Stimulated activated naive CD8-positive, alpha-beta T cell treated with anti-CD3 and anti-CD28 coated beads, Interleukin-15, amount 100 ng/mL, for 72 hours (primary cell): ENCODE measurements at places on chromosomes 7 and 10.

GRCh38 chr10:71396711-71397295 is at the start of gene CDH23:
Gene CDH23, plus strand, starts transcription at chr10:71396920. Its CDS starts 42,912 bp downstream, at chr10:71439832.
- no peak for DNase-seq

GRCh38 chr10:47299611-47300428 is at the start of gene GDF10:
Gene GDF10, plus strand, starts transcription at chr10:47300197. Its CDS starts 455 bp downstream, at chr10:47300652.
- no peak for DNase-seq

- no peak for DNase-seq
Observed at GRCh38 chr10:59708816-59709394, 745 bp downstream of the SLC16A9 start.

DNA sequence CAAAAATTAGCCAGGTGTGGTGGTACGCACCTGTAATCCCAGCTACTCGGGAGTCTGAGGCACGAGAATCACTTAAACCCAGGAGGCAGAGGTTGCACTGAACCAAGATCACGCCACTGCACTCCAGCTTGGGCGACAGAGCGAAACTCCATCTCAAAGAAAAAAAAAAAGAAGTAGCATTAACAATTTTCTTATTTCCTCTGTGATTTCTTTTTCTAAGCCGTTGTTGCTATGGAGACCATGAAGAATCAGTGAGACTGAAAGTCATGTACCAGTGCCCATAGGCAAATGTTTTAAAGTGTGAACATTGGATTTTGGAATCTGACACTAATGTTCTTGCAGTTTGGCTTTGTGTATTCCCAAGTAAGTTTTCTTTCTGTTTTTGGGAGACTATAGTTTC is 18.4 kb upstream of the MAP3K8 start:
- no peak for DNase-seq

DNA sequence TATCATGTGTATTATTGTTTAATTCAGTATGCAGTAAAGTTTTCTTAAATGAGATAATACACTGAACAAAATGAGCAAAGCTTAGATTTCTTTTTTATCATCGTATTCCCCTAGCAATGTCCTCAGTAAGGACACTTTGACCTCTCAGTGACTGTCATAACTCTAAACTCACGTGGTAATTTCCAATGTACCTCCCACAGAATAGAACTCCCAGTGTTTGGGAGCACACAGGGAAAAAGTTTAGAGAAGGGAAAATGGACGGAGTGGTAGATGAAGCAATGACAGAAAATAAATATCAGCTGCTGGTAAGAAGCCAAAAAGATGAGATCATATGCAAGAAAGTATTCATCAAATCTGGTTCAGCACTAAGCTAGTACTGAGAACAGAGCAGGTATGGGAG is 758.6 kb upstream of the KCND2 start:
- no peak for DNase-seq

DNA sequence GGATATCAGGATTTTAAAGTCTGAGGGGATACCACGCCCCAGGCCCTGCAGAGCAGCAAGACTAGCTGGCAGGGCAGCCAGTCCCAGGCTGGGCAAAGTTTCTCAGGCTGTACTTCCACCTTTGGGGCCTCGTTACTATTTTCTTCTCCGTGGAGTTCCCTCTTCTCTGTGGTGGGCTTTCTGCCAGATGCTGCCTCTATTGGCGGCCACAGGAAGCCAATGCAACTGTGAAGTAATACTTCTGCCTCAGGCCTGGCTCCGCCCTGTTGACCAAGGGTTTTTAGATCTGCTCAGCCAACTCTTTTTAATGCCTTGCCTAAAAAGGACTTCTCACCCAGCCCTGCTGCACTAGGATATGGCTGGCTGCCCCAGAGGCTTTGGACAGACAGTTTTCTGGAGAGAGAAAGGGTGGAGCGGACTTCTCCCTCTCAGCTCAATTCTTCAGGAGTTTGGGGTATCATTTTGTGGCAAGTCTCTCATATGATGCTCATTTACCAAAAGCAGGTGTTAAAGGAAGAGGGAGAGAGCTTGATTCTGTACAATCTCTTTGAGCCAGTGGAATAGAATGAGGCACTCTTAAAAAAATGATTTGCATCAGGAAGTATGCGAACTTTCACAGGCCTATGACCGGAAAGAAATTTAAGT is 67.4 kb downstream of the HHEX start:
- DNase-seq: no peak

GRCh38 chr7:31091924-31092434 is 39.9 kb downstream of the ADCYAP1R1 start:
- no peak for DNase-seq

DNA sequence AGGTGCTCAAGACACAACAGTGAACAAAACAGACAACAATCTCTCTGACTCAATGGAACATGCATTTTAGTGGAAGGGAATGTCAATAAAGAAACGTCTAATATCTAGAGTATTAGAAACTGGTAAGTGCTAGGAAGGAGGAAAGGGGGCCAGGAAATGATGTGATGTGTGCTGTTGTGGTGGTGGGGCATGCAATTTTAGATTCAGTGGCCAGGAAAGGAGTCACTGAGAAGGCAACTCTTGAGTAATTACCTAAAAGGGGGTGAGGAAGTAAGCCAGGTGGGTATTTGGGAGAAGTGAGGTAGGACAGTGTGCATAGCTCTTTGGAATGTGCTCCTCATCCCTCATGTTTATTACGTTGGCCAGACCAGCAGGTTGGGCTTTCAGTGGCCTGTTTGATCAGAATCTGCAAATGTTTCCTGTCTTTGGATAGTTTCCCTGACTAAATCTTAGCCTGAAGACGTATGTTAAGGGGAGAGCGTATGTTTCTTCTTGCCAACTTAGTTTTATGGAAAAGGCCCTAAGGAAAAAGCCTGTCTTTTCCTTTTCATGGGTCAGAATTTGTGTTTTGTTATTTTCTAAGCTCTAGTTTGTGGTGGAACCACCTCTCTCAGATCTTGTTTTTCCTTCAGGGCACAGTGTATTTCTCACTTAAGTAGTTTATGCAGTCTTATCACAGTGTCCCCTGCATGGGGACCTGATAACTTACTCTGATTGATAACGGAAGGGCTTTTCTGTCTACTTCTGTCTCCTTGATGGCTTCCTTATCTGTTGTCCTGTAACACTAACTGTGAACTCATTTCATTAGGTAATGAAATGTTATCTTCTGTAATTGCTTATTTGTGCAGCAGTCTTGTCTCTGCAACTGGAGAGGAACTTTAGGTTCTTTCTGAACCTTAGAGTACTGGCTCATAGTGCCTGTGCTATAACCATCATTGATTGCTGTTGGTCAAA is 203.7 kb downstream of the AUTS2 start:
- DNase-seq: no peak

- no peak for DNase-seq
Observed at GRCh38 chr7:27462575-27463270, 200.0 kb downstream of the HIBADH start.

DNA sequence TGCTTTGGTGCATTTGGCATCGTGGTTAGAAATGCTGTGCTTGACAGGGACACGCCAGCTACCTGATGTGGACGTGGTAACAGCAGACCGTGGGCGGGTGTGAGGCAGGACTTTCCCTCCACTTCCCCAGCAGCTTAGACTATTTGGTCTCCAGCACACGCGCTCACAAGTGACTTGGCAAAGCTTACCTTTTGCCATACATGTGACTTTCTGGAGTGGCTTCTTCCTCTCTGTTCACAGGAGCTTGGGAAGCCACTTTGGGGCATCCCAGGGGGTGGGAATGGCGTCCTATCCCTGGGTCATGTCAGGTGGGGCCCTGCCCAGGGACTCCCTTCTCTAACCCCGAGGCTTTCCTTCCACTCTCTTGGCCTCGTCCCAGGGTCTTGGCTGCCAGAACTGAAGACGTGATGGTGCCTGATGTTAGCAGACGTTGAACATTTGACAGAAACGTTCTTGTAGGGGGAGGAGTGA is 228.7 kb upstream of the KLF6 start:
- DNase-seq: peak; percentile 79

- DNase-seq: no peak
Observed at GRCh38 chr7:33644489-33644888, 260.9 kb upstream of the BMPER start.

DNA sequence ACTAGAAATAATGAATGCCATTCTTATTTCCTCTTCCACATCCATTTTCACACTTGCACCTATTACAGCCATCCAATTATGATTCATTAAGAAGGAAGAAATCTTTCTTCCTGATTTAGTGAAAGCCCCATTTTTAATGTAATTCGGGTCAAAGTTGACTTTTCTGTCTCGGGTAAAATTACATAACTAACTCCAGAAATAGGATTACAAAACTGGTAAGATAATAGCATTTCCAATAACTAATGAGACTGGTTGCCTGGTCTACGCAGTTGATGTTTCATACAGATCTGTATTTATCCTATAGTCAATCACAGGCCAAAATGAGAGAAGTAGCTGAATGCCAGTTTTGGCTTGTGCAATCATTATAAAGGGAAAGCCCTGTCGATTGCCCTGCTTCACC is 651.5 kb upstream of the NRP1 start:
- DNase-seq: no peak

DNA sequence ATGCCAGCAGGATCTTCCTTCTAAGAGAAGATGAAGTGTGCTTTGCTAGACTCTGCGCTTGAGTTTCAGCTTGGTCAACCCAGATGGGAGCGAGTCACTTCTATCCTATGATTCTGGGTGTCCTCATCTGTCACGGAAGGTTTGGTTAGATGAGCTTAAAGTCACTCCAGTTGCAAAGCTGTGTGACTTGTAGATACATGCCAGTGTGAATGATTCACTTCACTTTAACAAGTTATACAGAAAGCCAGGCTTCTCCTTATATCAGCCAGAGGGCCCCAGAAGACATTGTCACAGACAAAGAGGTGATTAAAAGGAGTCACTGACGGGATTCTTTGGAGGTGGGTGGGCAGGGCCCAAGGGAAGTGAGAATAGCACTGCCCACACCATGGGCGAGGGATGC is 122.6 kb upstream of the PFKP start:
- DNase-seq: no peak
